ENCODE measurements at places on chromosomes 3 and 15.

DNA sequence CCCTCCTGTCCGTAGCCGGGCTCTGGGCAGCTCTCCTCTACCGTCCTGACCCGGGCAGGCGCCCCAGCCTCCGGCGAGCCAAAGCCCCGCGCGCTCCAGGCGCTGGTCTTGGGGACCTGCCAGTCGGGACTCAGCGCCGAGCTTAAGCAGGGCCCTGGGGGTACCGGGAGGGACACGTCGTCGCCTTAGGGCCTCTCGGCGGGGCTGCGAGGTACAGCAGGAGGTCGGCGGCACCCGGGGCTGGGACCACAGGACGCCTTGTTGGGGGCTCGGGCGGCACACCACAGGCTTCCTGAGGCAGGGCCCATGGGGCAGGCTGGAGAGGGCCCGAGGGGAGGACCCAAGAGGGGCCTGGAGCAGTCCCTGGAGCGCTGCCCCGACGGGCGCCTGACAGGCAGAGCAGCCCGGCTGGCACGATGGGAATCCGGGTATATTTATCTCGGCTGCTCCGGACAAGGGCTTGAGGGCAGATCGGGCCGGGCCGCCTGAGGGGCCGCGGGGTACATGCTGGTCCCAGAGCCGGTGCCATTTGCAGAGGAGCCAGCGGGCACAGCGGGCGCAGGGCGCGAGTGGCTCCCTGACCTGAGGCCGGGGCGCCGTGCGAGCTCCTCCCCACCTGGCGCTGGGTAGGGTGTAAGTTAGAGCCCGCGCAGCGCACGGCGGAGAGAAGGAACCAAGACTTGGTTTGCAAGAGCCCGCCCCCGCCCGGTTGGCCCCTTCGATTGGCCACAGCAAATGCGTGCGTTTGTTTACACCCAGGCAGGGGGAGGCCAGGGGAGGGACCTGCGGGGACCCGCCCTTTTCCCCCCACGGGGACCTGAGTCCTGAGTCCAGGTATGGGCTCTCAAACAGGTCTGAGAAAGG is 574 bp downstream of the SLC38A3 start:
- peak; percentile 24 for DNase-seq
- H3K4me1 ChIP-seq = no peaks in the 10 kb centered on the region
- no peaks in the 10 kb centered on the region for H3K36me3 ChIP-seq

GRCh38 chr15:71811752-71812735 is 1.7 kb downstream of the NR2E3 start:
- no peaks in the 10 kb centered on the region for H3K4me1 ChIP-seq
- H3K27me3 ChIP-seq = no peaks in the 10 kb centered on the region
- H3K36me3 ChIP-seq = no peaks in the 10 kb centered on the region
- no peak overlapping the region for H3K4me3 ChIP-seq
- no peak overlapping the region for H3K27ac ChIP-seq

DNA sequence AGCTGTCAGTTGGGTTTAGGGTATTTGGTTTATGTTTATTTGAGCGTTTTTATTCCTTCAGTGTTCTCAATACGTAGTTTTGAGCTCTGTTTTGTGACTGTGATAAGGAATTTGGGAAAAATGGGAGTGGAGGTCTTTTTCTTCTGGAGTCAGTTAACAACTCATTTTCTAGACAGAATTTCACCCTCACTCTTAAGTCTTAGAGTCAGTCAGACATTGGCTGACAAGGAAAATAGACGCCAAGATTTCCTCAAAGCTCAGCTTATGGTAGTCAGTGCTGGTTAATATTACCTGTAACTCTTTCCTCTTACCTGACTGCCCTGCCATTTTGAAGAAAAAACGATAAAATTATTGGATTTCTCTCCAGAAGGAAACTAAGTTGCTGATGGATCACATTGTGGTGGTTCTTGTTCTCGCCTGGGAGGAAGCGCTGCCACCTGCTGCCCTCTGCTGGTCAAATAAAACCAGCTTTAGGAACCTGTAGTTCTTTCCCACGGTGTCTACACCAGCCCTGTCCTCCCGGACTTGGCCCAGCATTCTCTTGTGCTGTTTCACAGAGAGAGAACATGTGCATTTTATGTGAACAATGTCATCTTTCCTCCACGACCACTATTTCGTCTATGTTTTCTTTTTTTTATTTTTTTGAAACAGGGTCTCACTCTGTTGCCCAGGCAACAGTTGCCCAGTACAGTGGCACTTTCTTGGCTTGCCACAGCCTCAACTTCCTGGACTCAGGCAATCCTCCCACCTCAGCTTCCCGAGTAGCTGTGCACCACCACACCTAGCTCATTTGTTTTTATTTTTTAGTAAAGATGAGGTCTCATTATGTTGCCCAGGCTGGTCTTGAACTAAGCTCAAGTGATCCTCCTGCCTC is 41.4 kb upstream of the UMPS start:
- no peak overlapping the region for H3K27ac ChIP-seq
- no peaks in the 10 kb centered on the region for H3K4me1 ChIP-seq
- H3K4me3 ChIP-seq = no peak overlapping the region

DNA sequence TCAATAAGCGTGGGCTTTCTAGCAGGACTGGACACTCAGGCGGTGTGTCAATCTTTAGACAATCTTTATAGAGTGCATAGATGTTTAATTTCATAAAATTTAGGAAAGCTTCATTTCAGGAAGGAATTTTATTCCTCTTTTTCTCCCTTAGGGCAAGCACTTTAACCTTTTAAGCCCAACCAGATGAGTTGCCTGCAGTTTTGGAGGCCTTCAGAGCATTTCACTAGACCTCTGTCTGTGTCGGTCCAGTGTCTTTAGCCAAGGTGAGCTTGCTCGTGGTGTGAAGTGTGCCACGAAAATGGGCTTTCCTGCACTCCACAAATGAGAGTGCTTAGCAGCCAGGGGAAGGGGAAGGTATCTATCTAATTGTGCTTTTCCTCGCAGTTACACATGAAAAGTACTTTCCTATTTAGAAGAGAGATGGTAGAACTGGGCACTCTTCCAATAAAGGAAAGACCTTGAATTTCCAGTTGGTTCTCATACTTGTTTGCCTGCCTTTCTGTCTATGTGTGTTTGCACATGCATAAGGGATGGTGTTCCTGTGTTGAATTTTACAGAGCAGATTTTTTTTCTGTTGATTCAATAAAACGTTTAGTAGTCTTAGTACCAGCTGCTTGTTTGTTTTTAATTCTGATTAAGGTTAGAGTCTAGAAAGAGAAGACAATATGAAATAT is 53.6 kb downstream of the FEZF2 start:
- no peak for DNase-seq
- H3K27me3 ChIP-seq = no peaks in the 10 kb centered on the region
- H3K4me3 ChIP-seq = peak overlapping the region; percentile 95
- no peak overlapping the region for H3K27ac ChIP-seq

GRCh38 chr15:79380755-79381497 is 51.2 kb upstream of the MINAR1 start:
- H3K4me1 ChIP-seq = peaks cover 3% of the 10 kb centered on the region
- H3K27me3 ChIP-seq = no peaks in the 10 kb centered on the region

GRCh38 chr15:70477750-70478250 is 285.6 kb downstream of the UACA start:
- H3K36me3 ChIP-seq = peaks cover 9% of the 10 kb centered on the region
- H3K4me1 ChIP-seq = peaks cover 40% of the 10 kb centered on the region
- H3K4me3 ChIP-seq = no peak overlapping the region
- no peak for DNase-seq
- peaks cover 70% of the 10 kb centered on the region for H3K27me3 ChIP-seq

GRCh38 chr3:134839422-134839821 is 44.4 kb downstream of the EPHB1 start:
- peaks cover 6% of the 10 kb centered on the region for H3K27me3 ChIP-seq
- no peak for DNase-seq
- H3K4me1 ChIP-seq = no peaks in the 10 kb centered on the region

GRCh38 chr3:171415070-171415469 is 45.1 kb downstream of the TNIK start:
- H3K36me3 ChIP-seq = peaks cover 15% of the 10 kb centered on the region
- H3K27ac ChIP-seq = no peak overlapping the region
- H3K4me1 ChIP-seq = peaks cover 3% of the 10 kb centered on the region
- no peak overlapping the region for H3K4me3 ChIP-seq
- DNase-seq = no peak

DNA sequence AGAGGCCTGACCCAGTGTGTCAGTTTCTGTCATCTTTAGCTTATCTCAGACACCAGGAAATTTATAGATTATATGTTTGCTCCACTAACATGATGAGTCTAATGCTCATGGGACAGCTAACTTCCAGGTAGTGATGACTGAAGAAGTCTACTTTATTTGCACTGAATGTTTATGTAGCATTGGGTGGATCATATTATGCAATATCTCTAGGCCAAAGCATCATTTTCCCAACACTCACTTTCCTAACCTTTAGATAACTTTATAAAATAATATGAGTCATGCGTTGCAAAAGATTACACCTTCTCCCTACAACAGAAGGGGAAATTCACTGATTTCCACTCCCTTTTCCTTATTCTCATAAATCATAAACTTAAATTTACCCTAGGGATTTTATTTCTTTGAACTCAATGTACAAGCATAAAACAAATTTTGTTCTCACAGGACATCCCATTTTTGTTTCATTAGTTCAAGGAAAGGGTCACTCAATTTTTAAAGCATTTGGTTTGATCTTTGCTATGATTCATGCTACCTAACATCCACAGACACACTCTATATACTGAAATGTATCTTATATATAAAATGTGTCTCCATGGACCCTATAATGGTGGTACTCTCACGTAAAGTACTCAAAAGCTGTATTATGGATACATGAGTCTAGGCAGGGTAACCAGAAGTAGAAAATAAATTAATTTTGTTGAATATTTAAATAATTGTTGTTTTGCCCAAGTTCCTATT is 225.2 kb downstream of the WDR72 start:
- no peak for DNase-seq
- no peaks in the 10 kb centered on the region for H3K27me3 ChIP-seq
- no peaks in the 10 kb centered on the region for H3K36me3 ChIP-seq
- H3K4me3 ChIP-seq = no peak overlapping the region
- no peak overlapping the region for H3K27ac ChIP-seq
